ENCODE measurements at places on chromosomes 3 and 15. TPM values are rescaled to one million over a fixed set of nuclear protein-coding genes. Genes with fewer than 3 reads are reported as not detected.

The ZXDC gene
- 28.9 TPM for total RNA-seq

DNA sequence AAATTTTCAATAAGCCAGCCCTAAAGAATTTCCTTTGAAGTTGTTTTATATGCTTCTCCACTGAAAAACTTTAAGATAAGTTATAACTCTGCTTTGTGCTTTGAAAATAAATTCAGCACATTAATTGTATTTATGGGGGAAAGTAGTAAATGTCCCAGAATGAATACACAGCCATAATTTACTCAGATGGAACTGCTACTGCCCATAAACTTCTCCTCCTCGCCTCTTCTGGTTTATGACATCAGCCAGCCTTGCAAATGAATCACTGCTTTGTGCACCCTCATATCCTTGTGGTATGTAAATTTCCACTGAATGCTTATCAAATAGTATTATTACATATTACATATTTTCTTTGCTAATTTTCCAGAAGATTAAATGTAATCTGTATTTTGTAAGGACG, 302.0 kb downstream of the DIPK2A start:
- no peak overlapping the region for H3K27ac ChIP-seq
- no peaks in the 10 kb centered on the region for H3K36me3 ChIP-seq
- no peaks in the 10 kb centered on the region for H3K4me1 ChIP-seq
- no peak overlapping the region for H3K4me3 ChIP-seq
- no peaks in the 10 kb centered on the region for H3K27me3 ChIP-seq
- no peak for DNase-seq

The BBX gene
- total RNA-seq, result 134 TPM

The GRK7 gene
- total RNA-seq, result not detected

GRCh38 chr15:35546511-35547381, 781 bp upstream of the DPH6 start:
- H3K4me1 ChIP-seq, result peaks cover 14% of the 10 kb centered on the region
- H3K36me3 ChIP-seq, result no peaks in the 10 kb centered on the region
- DNase-seq, result peak; percentile 52
- no peak overlapping the region for H3K27ac ChIP-seq

The DUOXA2 gene
- total RNA-seq, result not detected

DNA sequence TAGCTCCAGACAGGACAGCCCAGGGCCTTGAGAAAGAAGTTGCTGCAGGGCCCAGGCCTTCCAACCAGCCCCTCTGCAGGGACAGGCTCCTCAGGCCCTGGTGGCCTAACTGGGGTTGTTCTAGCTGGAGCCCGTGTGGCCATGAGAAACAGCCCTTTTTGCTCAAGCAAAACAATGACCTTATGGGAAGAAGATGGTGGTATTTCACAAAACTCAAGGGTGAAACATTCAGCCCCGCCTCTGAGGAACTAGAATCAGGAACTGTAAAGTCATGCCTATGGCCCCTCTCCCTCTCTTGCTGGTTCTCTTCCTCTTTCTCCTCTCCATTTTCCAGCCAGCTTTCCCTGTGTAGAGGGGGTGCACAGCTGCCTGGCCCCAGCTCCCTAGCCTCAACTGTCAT, 273.3 kb downstream of the RPLP1 start:
- H3K4me1 ChIP-seq, result no peaks in the 10 kb centered on the region
- H3K27ac ChIP-seq, result no peak overlapping the region
- H3K27me3 ChIP-seq, result no peaks in the 10 kb centered on the region

DNA sequence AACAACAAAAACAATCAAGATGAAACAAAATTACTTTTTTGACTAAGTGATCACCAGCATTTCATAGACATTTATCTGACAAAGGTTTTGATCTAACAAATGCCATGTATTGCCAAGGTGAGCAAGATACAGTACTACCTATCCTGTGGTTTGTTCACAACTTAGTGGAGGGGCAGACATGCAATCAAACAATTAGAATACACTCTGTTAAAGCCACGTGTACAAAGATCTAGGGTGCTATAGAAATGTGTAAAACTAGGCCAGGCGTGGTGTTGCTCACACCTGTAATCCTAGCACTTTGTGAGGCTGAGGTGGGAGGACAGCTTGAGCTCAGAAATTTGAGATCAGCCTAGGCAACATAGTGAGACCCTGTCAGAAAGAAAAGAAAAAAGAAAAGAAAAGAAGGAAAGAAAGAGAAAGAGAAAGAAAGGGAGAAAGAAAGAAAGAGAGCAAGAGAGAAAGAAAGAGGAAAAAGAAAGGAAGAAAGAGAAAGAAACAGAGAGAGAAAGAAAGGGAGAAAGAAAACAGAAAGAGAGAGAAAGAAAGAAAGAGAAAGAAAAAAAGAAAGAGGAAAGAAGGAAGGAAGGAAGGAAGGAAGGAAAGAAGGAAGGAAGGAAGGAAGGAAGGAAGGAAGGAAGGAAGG, 1.4 kb upstream of the TRIM69 start:
- no peaks in the 10 kb centered on the region for H3K36me3 ChIP-seq
- DNase-seq, result no peak
- H3K4me3 ChIP-seq, result no peak overlapping the region
- H3K4me1 ChIP-seq, result peaks cover 4% of the 10 kb centered on the region

DNA sequence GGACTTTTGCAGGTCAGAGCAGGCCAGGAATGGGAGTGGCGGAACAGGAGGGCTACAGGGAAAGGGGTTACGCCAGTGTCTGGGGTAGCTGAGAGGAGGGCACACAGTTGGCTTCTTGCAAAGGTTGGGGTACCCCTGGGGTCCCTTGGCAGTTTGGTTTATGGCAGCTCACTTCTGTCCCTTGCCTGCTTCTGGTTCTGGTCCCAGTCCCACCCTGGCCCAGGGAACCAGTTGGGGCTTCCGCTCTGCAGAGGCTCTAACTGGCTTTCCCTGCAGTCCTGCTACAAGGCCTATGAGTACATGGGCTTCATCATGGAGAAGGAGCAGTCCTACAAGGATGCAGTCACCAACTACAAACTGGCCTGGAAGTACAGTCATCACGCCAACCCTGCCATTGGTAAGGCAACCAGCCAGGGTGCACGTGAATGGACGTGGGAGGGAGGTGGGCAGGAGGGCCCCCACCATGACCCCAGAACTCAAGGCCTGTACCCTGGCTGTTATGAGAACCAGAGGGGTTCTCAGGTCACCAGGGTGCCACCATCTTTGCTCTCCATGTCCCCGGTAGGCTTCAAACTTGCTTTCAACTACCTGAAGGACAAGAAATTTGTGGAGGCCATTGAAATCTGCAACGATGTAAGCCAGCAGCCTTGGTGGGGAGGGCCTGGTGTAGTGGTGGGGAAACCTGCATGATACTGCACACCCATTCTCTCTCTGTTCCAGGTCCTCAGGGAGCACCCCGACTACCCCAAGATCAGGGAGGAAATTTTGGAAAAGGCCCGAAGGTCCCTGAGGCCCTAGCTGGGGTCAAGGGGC, 15.2 kb downstream of the CSRNP1 start:
- H3K4me3 ChIP-seq, result no peak overlapping the region
- no peaks in the 10 kb centered on the region for H3K27me3 ChIP-seq
- DNase-seq, result no peak
- H3K36me3 ChIP-seq, result no peaks in the 10 kb centered on the region
- H3K4me1 ChIP-seq, result peaks cover 28% of the 10 kb centered on the region

GRCh38 chr3:122646146-122646988, 34.3 kb upstream of the PARP14 start:
- peak overlapping the region; percentile 21 for H3K27ac ChIP-seq
- no peak overlapping the region for H3K4me3 ChIP-seq
- no peaks in the 10 kb centered on the region for H3K27me3 ChIP-seq
- H3K36me3 ChIP-seq, result no peaks in the 10 kb centered on the region

The CHRNA3 gene
- 0.83 TPM for total RNA-seq

DNA sequence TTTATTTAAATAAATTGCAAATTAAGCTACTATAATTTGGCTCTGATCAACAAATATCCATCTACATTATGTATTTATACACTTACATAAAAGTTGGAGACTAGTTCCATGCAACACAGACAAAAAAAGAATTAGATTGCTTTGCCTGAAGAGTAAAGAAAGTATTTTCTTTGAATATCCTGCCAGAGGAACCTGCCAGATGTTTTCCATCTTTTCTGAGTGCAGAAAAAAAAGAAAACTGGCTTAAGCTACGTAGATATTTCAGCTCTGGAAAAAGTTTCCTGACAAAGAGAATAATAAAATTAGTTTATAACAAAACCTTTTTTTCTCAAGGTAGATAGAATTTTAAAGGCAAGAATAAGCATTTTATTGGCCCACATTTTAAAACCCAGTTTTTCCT, 607.5 kb upstream of the NAALADL2 start:
- no peak overlapping the region for H3K4me3 ChIP-seq
- no peaks in the 10 kb centered on the region for H3K4me1 ChIP-seq
- no peak overlapping the region for H3K27ac ChIP-seq
- H3K27me3 ChIP-seq, result no peaks in the 10 kb centered on the region

GRCh38 chr3:27194861-27195483, 174.2 kb downstream of the NEK10 start:
- no peak for DNase-seq
- no peak overlapping the region for H3K4me3 ChIP-seq
- no peaks in the 10 kb centered on the region for H3K27me3 ChIP-seq
- no peaks in the 10 kb centered on the region for H3K36me3 ChIP-seq
- no peak overlapping the region for H3K27ac ChIP-seq

The FES gene
- 12.8 TPM for total RNA-seq

- H3K27ac ChIP-seq, result no peak overlapping the region
- H3K4me1 ChIP-seq, result no peaks in the 10 kb centered on the region
- no peak for DNase-seq
- no peak overlapping the region for H3K4me3 ChIP-seq
- H3K27me3 ChIP-seq, result no peaks in the 10 kb centered on the region
Observed at GRCh38 chr3:44128057-44128775, 113.5 kb upstream of the TOPAZ1 start.
